ENCODE measurements at places on chromosomes 7 and 10.

- no peak for DNase-seq
Observed at GRCh38 chr10:104337521-104337984, 712 bp downstream of the ITPRIP start.

DNA sequence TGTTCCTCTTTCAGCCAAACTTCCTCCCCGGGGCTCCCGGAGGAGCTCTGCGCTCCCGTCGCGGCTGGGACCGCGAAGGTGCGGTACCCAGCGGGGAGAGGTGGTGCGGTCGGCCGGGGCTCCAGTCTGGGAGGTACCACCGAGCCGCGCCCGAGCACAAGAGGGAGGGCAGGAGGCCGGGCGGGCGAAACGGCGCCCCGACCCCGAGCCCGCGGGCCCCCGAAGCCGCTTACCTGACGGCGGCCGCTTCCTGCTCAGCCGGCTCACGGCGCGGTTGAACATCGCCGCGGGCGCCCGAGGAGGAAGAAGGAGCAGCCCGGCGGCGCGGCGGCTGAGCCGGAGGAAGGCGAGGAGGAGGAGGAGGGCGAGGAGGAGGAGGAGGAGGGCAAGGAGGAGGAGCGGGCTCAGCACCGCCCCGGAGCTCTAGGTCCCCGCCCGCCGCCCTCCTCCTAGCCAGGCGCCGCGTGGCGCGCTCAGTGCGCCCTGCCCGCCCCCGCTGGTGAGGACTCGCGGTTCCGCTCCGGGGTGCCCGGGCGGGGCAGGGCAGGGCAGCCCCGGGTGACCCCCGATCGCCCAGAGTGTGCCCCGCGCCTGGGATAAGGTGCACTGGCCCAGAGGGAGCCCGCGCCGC, at the start of gene RGS10:
Gene RGS10, minus strand, starts transcription at position 363 of the 631 bp plus-strand sequence. Its CDS starts 81 bp downstream, at position 282.
- DNase-seq: peak; percentile 78

- DNase-seq: no peak
Observed at GRCh38 chr7:92914645-92915044, 78.3 kb upstream of the CDK6 start.

DNA sequence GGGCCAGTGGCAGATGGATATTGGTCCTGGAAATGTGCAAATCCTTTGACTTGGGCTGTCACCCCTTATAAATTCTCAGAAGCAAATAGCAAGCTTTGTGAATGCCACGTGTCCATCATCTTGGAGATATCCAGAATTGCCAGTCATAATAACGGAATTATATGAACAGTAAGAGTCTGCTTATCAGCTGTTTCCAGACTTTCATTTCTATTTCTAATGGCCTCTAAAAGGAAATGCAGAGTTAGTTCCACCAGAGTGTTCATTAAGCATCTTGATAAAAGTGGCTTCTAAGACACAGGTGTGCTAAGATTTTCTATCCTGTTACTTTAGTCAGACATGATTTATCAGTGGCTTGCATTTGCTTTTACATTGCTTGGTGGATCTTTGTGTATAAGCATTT, 87.4 kb downstream of the RAMP3 start:
- no peak for DNase-seq

DNA sequence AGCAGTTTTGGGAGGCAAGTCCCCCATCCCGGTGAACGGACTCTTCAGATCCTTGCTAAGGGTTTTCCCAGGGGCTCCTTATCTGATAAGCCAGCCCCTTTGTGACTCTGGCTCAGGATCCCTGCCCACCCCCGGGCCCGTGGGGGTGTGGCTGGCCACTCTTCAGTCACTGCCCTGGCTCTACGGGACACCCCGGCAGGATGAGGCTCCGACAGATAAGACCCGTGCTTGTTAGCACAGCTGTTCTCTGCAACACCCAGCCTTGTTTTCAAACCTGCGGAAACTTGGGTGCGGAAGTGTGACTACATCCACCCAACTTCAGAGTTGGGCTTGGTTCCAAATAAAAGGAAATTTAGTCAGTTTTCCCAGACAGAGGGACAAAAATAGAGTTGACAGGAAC, 66.7 kb upstream of the PODXL start:
- DNase-seq: no peak

GRCh38 chr7:43546231-43546630, 36.7 kb upstream of the STK17A start:
- DNase-seq: no peak

GRCh38 chr10:33506391-33506790, 171.9 kb upstream of the NRP1 start:
- DNase-seq: no peak
